ENCODE measurements at places on chromosomes 4 and X.
A peak's percentile ranks its signal among the peaks of the same experiment; 100 is the strongest.

- DNase-seq, result no peak
Observed at GRCh38 chr4:109875106-109875505, 27.2 kb downstream of the LRIT3 start.

DNA sequence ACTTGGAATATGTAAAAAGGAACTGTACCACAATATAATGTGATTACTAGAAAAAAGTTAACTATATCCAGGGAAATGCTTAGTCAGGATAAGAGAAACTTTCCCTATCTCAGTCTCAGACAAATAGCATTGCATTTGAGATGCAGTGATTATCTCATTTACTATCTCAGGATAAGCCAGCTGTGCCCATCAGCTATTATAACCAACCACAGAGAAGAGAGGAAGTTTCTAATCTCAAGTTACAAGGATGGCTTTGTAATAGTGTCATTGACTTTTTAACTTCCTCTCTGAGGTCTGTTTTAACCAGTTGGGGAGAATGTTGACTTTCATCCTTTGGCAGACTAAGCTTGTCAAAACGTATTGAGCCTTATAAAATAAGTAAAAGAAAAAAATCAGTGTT, 56.5 kb downstream of the SNX25 start:
- no peak for DNase-seq

GRCh38 chr4:17785858-17786257, 4.4 kb upstream of the FAM184B start:
- DNase-seq, result no peak

- DNase-seq, result no peak
Observed at GRCh38 chrX:38336538-38337240, 9.4 kb upstream of the RPGR start.

DNA sequence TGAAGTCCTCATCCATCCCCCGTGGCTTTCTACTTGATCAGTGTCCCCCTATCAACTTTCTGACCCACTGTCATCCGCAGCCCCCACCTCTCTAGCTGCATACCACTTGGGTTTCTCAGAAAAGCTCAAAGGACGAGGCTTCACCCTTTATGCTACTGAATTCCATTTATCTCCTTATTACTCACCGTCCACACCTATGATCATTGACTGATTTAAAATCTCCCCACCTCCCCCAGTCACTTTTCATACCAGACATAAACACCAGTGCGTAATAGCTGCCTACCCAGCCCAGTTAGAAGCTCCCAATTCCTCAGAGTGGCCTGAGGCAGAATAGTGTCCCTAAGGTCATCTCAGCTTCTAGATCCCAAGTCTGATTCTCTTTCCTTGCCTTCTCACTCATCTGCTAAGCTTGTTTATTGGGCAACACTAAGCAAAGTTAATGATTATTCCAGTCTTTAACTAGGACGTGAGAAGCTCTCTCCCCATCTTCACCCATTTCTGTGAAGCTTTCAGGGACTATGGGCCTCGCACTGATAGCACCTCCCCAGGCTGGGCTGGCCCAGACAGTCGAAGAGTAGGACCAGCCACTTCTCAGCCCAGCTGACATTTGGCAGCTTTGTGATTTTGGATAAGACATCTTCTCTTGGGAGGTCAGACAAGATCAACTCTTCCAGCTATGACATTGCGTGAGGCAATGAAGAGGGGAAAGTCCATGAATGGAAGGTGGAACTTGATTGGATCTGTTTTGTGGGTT, 7.2 kb upstream of the DDX60L start:
- peak; percentile 75 for DNase-seq

- peak; percentile 9 for DNase-seq
Observed at GRCh38 chrX:39903937-39904336, 193.8 kb downstream of the BCOR start.

GRCh38 chrX:6558979-6559378, 24.1 kb upstream of the VCX3A start:
- no peak for DNase-seq

- DNase-seq, result peak; percentile 75
Observed at GRCh38 chrX:38061335-38061734, 55.0 kb downstream of the SYTL5 start.

DNA sequence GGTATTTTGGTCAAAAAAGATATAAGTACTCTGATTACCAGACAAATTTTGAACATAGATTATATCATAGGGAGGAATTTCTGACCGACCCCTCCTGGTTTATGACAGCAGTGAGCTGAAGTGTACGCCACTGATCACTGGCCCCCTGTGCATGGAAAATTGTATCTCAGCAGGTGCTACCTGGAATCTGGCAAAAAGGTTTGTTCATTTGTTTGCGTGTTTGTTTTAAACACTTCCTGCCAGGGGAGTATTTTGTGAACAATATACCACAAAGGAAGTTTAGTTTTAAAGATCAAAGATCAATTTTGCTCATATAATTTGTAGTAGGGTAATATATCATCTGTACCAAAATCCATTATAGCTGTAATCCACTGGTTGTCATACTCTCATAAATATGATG, 219.7 kb upstream of the TENM3 start:
- no peak for DNase-seq

DNA sequence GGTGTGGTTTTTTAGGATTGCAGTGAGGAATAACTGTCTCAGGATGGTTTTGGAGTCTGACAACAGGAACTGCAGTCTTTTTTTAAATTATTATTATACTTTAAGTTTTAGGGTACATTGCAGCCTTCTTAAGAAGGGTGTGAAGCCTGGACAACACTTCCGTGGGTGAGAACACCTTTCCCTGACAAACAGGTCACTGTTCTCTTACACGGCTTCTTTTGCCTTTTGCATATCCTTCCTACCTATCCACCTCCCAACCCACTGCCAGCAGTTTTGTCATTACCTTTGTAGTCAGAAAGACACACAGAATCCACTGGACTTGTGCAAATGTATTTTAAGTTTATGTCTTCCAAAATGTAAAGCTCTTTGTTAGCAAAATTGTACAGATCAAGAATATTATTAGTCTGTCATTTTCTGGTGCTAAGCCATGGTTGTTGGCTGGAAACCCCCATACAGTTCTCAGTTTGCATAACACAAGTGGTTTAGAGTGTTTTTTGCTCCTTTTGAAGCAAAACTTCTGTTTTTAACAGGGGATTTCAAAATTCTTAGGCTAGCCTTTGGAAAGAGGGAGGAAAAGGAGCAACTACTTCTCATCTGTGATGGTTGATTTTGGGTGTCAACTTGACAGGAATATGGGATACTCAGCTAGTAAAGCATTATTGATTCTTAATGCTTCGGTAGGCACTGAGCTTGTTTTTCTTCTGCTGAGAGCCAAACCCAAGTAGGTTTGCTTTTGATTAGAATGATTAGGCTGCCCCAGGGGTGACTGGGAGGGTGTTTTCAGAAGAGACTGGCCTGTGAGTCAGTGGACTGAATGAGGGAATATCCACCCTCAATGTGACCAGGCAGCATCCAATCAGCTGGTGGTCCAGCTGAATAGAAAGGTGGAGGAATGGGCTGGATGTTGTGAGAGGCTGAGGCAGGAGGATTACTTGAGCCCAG, 29.4 kb upstream of the KLHL2 start:
- no peak for DNase-seq

- no peak for DNase-seq
Observed at GRCh38 chr4:88041626-88042025, 34.2 kb downstream of the PKD2 start.

- DNase-seq, result no peak
Observed at GRCh38 chr4:158787709-158788475, 19.1 kb downstream of the FNIP2 start.

DNA sequence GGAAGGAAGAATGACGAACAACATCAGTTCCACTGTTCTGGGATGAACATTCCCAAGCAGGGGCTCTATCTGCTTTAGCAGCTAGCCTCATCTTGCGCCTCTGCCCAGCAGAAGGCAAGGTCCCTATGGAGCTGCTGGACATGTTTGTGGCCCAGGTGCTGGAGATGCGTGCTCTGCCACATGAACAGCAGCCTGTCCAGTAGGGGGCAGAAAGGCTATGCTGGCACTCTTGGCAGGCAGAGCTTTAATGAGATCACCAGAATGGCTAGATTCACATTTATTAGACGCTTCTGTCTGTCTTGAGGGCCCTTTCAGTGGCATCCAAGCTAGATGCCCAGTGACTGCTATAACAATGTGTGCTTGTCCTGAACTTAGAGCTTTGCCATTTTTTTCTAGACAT, 1826.0 kb downstream of the STIM2 start:
- DNase-seq, result no peak

GRCh38 chr4:140095694-140096482, 58.1 kb downstream of the MAML3 start:
- DNase-seq, result no peak

GRCh38 chr4:3047464-3048286, 26.7 kb downstream of the HTT-AS start:
- DNase-seq, result peak; percentile 62

DNA sequence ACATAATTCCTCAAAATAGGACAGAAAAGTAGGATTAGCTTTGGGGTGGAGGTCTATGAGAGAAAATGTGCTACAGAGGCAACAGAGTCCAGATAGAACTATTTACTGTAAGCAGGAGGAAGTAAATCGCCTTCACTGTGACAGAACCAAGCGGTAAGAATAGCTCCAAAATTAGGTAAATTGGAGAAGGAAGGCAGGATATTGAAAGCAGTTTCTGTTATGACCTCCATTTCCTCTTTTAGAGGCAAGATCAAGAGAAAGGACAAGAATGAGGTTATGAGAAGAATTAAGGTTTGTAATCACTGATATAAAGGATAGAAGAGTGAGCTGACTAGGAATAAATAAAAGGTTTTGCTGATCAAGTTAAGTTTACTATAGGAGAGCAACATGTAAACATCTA, 44.1 kb upstream of the NEUROG2 start:
- DNase-seq, result no peak

DNA sequence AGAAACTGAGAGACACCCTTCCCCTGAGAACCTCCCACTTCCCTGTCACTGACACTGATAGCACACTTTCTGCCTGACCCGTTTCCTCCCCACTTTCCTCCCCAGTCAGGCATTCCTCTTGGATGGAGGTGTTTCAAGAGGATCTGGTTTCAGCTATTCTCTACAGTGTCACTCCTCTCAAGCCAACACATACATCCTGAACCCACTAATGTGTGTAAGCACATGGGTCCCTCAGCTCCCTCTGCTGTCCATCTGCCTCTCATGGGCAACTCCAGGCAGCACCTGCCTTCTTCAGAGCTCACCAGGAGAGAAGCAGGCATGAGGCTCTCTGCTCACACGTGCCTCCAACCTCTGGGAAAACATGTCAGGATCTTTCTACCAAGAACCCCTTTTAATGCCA, 207.6 kb downstream of the NAF1 start:
- no peak for DNase-seq

DNA sequence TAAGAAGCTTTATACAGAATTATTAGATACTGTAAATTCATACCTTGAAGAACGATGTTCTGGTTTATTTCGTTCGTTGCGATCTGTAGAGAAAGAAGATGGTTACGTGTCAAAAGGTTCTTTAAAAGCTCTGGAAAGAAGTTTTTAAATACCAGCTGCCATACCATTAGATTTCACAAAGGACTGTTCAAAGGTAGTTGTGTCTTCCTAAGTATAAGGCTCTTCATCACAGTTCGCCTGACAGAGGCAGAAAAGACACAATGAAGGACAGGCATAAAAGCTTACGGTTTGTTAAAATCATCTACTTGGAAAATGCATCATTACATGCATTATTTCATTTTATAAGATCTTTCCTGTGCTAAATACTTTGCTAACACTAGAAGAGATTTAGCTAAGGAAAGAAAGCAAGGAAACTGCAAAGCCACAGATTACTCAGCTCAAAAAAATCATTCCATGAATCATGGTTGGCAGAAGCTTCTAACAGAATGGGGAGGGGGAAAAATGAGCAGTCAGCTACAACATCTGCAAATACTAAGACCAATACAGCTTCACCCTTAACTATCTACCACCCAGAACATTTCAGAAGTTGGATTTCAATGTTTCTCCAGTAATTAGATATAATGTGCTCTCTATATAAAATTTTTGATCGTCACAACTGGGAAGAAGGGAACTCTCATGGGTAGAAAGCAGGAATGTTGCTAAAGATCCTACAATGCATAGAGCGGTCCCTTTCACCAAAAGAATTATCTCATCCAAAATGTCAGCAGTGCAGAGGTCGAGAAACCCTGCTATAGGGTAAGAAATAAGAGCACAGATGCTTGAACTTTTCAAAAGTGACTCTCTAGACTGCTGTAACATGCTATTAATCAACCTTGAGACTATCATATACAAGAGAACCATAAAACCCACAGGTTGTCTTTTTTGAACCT, 50.7 kb upstream of the PRSS48 start:
- DNase-seq, result peak; percentile 6

- no peak for DNase-seq
Observed at GRCh38 chr4:127641524-127641923, 8.8 kb downstream of the INTU start.

- peak; percentile 28 for DNase-seq
Observed at GRCh38 chrX:46777971-46778810, 19.3 kb upstream of the SLC9A7 start.

GRCh38 chrX:148755111-148755510, 254.7 kb downstream of the AFF2 start:
- no peak for DNase-seq

- DNase-seq, result no peak
Observed at GRCh38 chr4:83110970-83111750, 3.4 kb downstream of the PLAC8 start.

DNA sequence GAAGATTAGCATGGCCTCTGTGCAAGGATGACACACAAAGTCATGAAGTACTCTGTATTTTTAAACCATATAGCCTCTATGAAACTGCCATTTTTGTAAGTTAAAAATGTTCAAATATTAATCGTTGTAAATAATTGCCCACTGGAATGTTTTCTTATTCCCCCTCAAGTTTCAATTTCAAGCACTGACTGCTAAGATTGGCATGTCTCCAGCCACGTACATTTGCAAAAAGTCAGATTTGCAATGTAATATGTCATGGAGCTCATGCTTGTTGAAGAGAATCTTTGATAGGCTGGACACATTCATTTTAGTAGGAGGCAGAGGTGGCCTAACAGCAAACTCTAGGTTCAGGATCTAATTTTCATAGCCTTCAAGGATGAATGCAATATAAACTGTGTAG, 124.7 kb downstream of the CBR4 start:
- no peak for DNase-seq

- no peak for DNase-seq
Observed at GRCh38 chrX:51395480-51395809, 62.8 kb downstream of the NUDT10 start.

DNA sequence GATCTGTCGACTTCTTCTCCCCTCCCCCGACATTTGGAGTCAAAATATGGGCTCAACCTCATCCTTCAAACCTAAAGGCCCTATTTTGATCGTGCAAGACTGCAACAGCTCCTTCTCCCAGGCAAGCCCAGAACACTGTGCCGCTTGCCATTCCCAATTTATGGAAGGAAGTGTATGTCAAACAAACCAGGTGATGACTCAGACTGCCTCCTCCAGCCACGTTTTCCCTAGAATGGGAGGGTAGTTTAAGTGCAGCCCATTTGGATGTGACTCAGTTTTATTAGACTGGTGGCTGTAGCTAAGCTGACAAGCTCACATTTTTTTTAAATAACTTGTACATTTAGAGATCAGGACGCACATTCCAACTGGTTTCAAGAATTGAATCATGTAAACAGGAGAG, 570.4 kb upstream of the DIPK2B start:
- DNase-seq, result peak; percentile 83

DNA sequence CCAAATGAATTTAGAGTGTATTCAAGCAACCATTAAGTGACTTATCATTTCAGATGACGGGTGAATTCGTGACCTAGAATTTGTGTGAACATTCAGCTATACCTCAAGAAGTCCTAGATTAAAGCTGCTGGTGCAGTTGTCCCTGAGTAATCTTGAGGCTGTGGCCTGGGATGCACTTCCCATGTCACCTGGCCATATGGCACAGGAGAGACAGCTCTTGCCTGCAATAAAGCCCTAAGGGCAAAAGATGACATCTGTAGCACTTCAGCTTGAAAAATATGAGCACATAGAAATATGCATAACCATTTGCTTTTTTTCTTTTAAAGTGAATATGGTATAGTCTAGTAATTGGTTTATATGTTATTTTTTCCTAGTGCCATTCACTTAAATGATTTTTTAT, 125.8 kb downstream of the FHDC1 start:
- DNase-seq, result no peak
